ENCODE measurements at places on chromosomes 13 and 19. TPM values are rescaled to one million over a fixed set of nuclear protein-coding genes. Genes with fewer than 3 reads are reported as not detected.

Gene PLK5
- 0.09 TPM for polyA plus RNA-seq

Gene GIPC3
- 1.7 TPM for polyA plus RNA-seq

Gene CILP2
- 6.6 TPM for polyA plus RNA-seq

DNA sequence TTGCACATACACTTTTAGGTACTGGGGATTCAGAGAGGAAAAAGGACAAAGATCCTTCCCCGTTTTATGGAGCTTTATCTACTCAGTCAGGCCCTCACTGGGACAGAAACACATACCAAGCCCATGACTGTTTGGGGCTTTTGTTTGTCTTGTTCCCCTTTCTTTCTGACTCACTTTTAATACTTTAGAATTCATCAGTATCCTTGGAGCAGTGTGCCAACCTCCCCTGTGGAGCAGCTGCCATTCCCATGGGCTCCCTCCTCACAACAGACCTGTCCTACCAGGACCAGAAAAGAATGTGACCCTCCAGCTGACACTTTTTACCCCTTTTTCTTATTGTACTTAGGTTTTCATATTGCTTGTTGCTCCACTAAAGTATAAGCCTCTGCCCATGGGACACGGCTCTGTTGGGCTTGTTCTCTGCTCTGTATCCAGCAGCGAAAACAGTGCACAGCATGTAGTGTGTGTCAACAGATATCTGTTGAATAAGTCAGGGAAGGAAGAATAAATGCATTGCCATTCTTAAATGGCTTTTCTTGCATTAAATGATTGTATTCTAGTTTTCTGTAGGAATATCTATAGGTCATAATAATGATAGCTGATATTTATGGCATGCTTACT lies 431.1 kb downstream of the EFNB2 start:
- DNase-seq, result no peak

GRCh38 chr13:44299152-44299943 lies 74.3 kb upstream of the SERP2 start:
- DNase-seq, result no peak

Measured in muscle of back (tissue), 13 donors.